ENCODE measurements at places on chromosomes 3 and 15.

DNA sequence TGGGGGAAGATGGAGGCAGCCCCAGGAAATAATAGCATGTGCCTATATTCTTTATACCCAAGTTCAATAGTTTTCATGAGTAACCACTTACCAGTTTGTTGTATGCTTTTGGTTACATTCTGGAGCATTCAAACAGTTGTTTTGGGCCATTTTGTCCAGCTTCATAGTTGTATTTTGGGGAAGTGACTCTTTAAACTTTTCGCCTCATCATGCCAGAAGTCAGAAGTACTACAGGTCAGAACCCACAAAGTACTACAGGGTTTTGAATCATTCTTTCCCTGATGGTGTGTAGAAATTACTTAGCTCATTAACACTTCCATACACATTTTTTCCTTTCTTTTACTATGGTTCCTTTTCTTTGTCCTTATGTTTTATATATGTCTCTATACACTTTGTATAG lies 210.6 kb downstream of the ARPP21 start:
- DNase-seq: no peak

GRCh38 chr3:64259636-64260035 lies 34.4 kb upstream of the PRICKLE2 start:
- no peak for DNase-seq

DNA sequence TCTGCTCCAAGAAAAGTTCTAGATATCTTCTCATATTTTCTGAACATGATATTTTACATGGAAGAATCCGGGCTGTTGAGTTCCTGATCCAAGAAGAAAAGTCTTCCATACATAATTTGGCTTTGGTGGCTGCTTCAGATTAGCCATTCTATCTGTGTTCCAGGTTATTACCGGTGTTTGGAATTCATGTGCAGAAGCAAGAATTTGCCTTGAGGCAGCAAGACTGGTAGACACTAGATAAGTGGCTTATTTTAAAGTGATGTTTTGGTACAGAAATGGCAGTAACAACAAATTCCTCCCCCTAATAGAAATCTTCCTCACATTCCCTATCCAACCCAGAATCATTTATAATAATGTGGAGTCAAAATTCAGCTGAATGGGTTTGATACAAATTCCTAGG lies 29.2 kb downstream of the MITF start:
- DNase-seq: no peak

DNA sequence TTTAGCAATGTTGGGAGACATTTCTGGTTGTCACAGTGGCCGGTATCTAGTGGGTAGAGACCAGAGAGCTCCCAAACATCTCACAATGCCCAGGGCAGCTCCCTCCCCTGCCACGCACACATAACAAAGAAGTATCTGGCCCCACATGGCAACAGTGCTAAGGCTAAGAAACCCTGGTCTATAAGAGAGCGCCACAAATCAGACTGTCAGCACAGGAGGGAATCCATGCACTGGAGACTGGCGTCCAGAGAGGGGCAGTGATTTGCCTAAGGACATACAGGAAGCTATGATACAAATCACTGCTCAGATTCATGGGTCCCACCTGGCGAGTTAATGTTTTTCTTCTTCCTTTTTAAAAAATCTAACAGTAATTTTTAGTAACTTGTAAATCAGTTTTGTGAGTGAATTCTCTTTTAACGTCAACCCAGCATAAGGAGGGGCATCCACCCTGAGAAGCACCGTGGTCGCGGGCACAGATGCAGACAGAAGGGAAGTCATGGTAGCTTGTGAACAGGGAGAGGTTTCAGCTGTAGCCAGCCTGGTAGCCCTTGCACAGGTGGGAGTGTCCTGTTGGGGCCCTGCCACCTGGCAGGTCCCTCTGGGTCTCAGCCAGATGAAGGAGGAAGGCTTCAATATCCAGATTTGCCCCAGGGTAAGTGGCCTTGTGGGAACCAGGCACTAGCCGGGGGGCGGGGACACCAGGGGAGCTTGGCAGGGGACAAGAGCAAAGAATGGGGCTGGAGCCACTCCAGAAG lies 8.7 kb downstream of the ISG20 start:
- peak; percentile 70 for DNase-seq

- DNase-seq: no peak
These were observed 1.1 kb upstream of the UTS2B start for GRCh38 chr3:191331388-191331787.

GRCh38 chr15:90981681-90982080 lies 12.7 kb downstream of the PRC1 start:
- DNase-seq: no peak

- DNase-seq: no peak
These were observed 76.8 kb upstream of the C15orf61 start for GRCh38 chr15:67444100-67444499.

- no peak for DNase-seq
These were observed 6.0 kb downstream of the WNT5A start for GRCh38 chr3:55480911-55481743.

- no peak for DNase-seq
These were observed 758.3 kb upstream of the ARPP21 start for GRCh38 chr3:34881026-34881425.

DNA sequence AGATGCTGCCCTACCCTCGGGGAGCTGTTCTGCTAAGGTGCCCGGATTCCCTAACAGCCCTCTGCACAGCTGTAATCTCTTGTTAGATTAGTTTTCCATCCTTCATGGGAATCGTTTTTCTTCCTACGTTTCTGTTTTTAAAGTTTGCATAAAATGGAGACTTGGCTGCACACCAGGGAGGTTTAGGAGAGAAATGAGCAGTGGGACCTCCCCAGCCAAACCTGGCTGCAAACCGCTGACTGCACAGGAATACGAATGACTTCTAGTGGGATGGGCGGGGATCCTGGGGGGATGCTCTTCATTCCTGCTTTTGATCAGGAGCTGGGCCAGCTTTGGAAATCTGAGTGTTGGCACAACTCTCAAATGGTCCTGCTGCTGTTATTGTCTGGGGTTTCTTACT lies 77.5 kb downstream of the THSD4 start:
- DNase-seq: peak; percentile 51

DNA sequence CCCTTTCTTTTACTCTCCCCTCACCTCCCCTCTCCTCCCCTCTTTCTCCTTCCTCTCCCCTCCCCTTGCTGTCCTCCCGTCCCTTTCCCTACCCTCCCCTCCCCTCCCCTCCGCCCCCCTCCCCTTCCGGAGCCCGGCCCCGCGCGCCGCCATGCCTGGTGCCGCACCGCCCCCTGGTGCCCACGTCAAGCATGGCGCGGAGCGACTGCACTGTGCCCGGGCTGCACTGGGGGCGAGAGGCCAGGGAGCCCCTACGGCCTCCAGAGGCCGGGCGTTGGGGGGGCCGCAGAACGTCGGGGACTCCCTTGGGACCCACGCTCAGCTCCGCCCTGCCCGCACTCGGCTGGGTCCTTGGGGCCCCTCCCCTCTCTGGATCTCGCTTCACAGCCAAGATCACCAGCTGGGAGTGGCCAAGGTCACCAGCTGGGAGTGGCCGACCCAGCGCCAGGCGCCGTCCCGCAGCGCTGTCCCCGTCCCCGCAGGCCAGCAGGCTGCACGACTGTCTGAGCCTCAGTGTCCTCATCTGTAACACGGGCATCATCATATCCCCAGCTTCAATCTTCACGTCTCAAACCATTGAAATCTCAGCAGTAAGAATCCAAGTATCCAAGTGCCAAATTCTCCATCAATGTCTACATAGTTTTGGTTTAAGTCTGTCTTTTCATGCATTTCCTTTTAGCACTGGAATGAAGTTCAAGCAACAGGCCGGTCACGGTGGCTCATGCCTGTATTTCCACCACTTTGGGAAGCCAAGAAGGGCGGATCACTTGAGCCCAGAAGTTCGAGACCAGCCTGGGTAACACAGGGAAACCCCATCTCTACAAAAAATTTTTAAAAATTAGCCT lies 42.5 kb downstream of the TPRA1 start:
- peak; percentile 93 for DNase-seq

GRCh38 chr3:43676441-43676840 lies 14.3 kb upstream of the ABHD5 start:
- DNase-seq: no peak

- no peak for DNase-seq
These were observed 528 bp upstream of the NIT2 start for GRCh38 chr3:100333970-100334487.

- DNase-seq: no peak
These were observed 95.8 kb downstream of the CNTN3 start for GRCh38 chr3:74518610-74519009.

DNA sequence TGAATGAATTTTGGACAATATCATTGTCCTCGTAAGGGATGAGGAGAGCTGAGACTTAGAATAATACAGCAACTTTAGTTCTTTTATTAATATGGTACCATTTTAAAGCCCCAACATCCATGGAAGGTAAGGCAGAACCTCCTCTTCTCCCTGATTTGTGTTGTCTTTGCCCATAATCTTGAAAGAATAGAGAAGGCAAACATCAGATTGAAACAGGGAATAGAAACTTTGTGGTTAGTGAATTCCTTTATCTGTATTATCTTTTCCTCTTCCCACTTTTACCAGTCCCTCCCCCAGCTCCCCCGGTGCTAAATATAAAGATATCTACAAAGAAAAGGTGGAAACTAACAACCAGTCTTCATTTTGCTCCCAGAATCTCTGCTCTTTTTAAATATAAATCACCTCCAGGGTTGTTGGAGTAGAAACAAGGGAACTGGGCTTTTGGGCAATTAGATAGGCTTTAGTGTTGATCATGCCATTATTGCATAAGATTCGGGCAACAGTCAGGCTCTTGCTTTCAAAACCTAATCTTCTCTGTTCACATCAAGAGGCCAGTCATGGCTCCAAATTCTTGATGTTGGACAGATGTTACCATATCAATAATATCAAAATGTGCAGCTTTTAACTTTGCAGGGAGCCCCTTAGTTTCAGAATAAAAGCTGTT lies 32.5 kb downstream of the ITPR1 start:
- no peak for DNase-seq

DNA sequence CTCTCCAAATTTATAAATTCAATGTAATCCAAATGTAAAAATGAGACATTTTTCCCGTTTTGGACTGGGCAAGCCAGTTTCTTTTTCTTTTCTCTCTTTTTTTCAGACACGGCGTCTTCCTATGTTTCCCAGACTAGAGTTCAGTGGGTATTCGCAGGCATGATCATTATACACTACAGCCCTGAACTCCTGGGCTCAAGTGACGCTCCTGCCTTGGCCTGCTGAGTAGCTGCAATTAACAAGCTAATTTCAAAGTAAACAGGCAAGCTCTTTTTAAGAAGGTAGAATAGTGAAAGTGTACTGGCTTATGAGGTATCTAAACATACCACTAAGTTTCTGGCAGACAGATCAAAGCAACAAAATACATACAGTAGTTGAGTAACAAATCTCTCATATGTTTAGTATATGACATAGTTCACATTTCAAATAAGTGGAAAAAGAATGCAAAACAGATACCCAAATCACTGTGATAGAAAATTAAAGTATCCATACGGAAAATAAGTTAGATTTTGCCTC lies 13.5 kb downstream of the HIGD1A start:
- no peak for DNase-seq

DNA sequence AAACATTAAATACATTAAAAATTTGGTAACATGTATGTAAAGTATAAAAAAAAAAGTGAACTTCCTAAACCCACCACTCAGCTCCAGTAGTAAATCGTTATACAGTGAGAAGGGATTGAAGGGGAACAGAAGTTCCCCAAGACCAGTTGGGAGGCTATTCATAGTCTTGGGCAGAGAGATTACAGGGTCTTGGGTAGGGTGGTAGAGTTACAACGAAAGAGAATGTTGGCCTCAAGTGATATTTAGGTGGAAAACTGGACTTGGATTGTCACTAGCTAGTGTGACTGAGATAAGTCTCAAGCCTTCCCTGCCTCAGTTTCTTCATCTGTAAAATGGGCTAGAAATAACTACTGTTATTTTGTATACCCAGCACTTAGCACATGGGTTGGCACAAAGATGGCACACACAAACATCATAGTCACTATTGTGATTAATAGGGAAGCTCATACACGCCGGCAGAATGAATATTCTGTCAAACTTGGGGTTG lies 431 bp upstream of the YEATS2 start:
- no peak for DNase-seq

GRCh38 chr3:23046536-23046935 lies 156.6 kb upstream of the UBE2E2 start:
- DNase-seq: no peak

- no peak for DNase-seq
These were observed 320.2 kb upstream of the TBC1D5 start for GRCh38 chr3:18062657-18063025.

- DNase-seq: no peak
These were observed 237 bp upstream of the ZNF662 start for GRCh38 chr3:42905740-42906069.

GRCh38 chr3:113129168-113129567 lies 82.2 kb upstream of the BOC start:
- DNase-seq: no peak

DNA sequence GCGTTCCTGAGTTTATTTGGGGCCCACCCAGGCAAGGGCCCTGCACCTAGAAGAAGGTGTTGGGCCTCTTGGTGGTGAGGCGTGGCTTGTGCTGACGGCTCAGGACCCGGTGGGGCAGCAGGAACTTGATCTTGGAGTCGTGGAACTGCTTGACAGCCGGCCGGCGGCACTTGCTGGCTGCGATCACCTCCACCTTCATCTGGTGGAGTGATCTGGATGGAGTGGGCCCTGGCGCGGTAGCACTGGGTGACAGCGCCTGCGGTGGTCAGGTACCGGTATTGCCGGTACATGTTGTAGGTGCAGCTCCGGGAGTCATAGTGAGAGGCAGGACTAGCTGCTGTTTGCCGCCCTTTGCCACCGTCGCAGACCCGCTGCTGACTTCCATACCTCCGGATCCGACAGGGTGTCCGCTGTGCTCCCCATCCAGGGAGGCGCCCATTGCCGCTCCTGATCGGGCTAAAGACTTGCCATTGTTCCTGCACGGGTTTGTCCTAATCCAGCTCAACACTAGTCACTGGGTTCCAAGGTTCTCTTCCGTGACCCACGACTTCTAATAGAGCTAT lies 136.8 kb downstream of the ANO10 start:
- no peak for DNase-seq

GRCh38 chr3:100175637-100176280 lies 61.5 kb upstream of the FILIP1L start:
- no peak for DNase-seq

DNA sequence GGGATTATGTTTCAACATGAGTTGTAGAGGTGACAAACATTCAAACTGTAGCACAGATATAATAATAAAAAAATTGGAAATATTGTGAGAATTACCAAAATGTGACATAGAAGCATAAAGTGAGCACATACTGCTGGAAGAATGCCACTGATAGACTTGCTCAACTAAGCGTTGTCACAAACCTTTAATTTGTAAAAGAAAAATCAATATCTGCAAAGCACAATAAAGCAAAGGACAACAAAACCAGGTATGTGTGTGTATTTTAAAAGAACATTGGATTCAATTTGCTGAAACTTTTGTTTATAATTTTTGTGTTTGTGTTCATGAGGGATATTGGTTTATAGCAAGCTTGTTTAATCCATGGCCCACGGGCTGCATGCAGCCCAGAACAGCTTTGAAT lies 40.8 kb upstream of the EIF5A2 start:
- no peak for DNase-seq

DNA sequence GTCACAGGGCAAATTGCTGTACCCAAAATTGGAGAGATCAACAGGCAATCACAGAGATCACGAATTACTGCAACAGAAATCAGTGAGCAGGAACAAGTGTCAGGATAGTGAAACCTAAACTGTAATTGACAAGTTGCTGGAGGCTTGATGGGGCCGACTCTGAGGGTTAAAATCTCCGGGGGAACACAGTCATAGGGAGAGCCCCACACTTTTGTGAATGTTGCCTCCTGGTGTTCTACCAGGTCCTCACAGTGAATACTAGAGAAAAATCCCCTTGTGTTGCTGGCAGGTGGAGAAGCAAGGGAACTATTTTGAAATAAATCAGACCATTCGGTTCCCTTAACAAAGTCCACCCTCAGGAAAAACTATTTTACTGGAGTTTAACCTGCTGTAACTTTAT lies 697.5 kb upstream of the CBLB start:
- no peak for DNase-seq

GRCh38 chr3:175346573-175347356 lies 487.6 kb downstream of the NAALADL2 start:
- no peak for DNase-seq
